ENCODE measurements at places on chromosomes 5 and 9.
A peak's percentile ranks its signal among the peaks of the same experiment; 100 is the strongest.

DNA sequence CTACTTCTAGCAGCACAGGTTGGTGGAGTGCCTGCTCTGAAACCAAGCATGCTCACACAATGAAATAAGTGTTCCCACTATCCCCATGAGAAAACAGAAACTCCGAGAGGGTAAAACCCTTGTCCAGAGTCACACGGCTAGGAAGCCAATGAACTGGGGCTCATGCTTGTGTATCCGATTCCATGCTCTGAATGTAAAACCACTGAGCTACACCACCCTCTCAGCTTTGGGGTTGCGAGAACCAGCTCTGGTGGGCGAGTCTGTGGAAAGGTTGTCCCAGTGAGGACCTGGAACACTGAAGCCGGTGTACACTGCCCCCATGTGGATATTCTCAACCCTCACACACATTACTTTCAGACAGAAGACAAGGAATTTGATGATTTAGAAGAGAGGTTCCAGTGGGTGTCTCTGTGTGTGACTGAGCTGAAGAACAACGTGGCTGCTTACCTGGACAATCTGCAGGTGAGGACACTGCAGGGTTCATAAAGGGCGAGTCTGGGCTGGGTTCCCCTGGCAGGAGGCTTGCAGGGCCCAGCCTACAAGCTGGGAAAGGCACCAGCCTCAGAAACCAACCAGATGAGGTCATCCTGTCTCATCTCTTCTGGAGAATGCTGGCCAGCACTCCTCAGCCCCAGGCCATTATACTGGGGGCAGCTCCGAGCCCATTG is 37.4 kb downstream of the ARHGEF37 start:
- DNase-seq: no peak

GRCh38 chr5:116970318-116970717 is 395.7 kb upstream of the SEMA6A start:
- DNase-seq: no peak

- no peak for DNase-seq
Observed at GRCh38 chr9:20507431-20507830, 114.9 kb downstream of the MLLT3 start.

- no peak for DNase-seq
Observed at GRCh38 chr5:127572930-127573329, 55.5 kb downstream of the PRRC1 start.

GRCh38 chr5:99076723-99077640 is 148.2 kb upstream of the CHD1 start:
- no peak for DNase-seq

DNA sequence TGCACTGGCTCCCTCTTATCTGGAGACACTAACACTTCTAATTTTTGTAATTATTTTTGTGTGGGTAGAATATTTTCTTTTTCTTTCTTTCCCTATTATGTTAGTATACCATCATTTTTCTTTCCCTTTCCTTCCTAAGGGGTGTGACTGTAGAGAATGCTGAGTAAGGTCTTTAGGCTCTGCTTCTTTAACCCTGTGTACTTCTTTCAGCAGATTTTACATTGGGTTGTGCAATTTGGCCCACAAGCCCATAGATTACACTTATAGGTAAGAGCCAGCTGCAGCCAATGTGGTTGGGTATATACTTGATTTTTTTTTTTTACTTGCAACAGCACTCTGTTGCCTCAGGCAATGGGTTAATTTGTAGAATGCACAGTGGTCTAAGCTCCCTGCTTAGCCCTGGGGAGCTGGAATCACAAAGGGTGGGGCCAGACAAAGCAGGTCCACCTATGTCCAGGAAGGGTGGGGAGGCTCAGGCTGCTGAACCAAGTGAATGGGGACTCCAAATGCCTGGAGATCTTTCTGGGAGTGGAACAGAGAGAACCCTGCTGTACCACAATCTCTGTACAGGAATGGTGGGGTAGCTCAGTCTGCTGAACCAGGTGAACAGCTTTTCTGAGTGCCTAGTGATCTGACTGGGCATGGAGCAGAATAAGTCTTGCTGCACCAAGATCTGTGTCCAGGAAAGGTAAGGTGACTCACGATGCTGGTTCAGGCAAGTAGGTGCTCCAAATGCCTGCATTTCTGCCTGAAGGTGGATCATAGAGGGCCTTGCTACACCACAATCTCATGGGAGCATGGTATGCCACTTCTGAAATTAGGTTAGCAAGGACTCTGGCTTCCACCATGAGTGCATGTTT is 64.9 kb downstream of the SLC25A46 start:
- no peak for DNase-seq

DNA sequence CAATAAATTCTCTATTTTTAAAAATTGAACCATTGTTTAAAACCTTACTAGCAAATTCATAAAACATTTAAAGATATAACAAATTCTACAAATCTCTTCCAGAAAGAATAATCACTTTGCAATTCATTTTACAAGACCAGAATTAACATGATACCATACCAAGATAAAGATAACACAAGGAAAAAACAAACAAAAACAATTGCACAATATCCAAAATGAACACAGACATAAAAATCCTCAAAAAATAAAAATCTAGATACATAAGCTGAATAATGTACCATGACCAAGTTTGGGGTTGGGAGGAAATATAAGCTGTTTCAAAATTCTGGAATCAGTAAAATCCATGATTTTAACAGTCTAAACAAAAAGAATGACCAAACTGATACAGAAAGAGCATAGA is 11.1 kb downstream of the CCNG1 start:
- DNase-seq: no peak

DNA sequence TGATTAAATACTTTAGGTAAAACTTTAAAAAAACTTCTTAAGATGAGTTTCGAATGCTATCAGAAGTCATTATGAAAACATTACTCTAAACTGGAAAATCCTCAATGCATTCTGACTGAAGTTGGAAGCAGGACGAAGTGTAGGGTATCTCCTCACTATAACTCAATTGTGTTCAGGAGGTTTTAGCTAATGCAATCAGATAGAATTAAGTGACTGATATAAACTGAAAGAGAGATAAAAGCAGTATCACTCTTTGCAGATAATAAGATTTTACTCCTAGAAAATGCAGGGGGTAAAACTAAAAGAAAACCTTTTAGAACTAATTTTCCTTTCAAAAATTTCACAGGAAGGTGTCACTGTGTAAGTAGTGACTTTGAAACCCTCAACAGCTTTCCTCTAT is 22.1 kb downstream of the TAS2R1 start:
- no peak for DNase-seq

DNA sequence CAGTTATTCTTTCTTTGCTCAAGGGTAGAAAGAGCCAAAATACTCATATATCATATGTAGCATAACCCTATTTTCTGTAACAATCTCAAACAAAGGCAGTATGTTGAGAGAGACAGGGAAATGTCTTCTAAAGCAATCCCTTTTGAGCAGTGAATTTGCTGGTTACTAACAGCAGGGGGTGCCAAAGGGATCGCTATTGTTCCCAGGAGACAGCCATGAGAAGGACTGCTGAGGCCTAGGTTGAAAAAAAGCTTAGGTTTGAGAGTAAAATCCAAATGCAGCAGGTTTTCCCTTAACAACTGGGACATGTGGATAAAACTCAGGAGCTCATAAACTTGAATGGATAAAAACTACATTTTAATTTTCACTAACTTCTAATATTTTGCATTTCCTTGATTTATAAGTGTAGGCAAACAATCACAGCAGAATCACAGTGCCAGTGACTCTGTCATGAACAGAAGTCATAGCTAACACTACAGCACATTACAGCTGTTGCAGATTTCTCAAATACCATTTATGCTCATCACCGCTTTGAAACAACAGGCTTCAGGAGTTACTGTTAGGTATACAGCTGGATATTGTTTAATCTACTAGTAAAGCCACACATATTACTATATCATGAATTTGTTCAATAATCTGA is 148.4 kb downstream of the MAPKAP1 start:
- peak; percentile 64 for DNase-seq

DNA sequence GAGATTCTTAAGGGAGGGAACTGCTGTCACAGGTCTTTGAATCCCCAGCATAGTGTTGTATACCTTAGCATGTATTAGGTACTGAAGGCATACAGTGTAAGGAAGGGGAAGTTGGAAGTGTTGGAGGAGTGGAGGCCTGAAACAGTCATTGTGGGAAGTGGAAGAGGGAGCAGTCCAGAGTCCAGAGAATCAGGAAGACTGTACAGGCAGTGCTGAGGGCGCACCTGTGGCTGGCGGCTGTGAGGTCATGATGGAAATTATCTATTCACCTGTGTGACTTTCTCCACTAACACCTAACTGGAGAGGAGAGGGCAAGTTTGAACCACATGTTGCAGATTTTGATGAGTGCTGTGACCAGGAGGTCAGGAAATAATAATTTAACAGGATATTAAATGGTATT is 119.7 kb upstream of the NIPBL start:
- DNase-seq: no peak

DNA sequence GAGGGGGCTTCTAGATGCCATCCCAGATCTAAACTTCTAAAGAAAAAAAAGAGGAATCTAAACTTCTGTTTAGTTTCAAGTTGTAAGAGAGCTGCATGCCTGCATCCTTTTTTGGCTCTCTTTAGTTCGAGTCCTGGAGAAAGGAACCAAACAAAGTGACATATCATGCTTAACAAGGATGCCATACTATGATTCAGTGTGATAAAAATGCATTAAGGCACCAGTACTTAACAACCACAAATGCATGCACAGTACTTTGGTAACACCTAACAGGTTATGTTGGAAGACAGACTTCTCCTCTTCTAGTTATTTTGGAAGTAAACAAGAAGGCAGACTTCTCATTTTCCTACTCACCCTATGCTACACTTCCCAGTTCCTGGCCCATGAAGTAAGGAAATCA is 27.3 kb downstream of the NME5 start:
- DNase-seq: no peak

DNA sequence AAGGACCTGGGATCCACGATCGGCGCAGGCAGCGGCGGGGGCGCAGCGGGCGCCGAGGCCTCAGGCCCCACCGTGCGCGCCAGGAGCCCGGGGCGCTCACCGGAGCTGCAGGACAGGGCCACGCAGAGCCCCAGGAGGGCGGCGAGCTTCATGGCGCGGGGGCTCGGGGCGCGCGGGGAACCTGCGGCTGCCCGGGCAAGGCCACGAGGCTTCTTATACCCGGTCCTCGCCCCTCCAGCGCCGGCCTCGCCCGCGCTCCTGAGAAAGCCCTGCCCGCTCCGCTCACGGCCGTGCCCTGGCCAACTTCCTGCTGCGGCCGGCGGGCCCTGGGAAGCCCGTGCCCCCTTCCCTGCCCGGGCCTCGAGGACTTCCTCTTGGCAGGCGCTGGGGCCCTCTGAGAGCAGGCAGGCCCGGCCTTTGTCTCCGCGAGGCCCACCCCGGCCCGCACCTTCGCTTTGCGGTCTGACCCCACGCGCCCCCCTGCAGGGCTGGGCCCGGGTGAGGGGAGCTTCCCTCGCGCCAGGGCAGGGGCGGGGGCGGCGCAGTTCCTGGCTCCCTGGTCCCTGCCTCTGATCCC is at the start of gene SCGB3A1:
SCGB3A1 (minus strand) TSS at position 189 of the 577 bp plus-strand sequence; CDS start at position 152, 37 bp downstream.
- no peak for DNase-seq

- DNase-seq: no peak
Observed at GRCh38 chr5:170633235-170634081, 129.6 kb downstream of the KCNIP1 start.

- DNase-seq: no peak
Observed at GRCh38 chr5:29983528-29984155, 1209.8 kb upstream of the CDH6 start.

DNA sequence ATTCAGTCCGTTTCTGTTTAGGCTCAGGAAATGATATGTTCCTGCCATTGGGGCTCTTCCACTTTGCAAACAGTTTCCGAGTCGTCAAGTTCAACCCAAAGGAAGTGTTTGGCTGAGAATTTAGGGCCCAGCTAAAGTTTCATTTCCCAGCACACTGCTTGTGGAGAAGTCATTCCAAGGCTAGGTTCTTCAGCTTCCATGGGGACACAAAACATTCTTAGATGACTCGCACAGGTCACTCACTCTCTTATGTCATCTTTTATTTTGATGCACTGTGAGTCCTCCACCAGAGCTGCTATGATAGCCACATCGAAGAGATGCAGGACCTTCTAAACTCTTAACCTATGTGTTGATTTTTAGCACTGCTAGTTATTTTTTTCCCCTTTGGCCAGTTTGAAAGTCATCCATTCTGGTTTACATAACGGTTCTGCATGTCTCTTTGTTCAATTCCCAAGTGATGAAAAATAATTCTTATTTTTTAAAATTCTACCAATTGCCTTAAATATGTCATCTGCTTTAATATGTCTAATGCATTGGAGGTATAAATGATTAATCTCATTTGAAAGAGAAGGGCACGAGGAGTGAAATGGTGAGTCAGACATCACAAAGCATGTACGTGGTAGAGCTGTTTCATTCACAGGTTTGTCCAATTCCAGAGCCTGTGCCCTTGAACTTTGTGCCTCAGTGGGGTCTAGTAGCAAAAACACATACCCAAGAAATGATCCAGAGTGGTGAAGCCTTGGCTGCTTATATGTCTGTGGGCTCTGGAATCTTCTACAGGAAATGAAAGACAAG is 84.3 kb downstream of the ZNF462 start:
- no peak for DNase-seq

DNA sequence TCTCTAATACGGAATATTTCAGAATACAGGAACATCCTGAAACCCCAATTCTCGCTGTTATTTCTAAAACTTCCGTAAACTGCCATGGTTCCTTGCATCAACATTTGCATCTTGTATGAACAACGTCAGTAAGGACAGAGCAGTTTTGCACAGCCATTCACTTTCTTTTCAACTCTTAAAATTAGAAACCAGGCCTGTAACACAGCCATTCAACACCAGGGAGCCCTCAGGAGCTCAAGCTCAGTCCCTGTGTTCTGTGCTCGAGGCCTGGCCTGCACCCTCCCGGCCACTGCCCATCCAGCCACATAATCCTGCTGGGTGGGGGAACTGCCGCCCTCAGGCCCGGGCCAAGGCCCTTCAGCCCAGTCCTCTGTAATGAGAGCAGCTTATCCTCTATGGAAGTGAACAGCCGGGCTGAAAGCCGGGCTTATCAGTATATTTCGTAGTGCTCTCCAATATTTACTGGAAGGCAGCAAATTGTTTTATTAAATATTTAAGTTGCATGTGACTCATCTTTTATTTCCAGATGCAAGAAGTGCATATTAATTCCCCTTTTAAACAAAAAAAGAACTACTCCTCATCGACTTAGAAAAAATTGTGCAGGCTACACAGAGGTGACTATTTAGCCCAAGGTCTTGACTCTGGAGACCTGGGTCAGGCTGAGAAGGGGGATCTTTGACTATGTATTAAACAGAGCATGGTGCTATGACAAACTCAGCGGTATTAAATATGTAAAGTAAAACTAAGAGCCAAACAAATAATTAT is 33.2 kb upstream of the SLC6A3 start:
- no peak for DNase-seq

- DNase-seq: peak; percentile 45
Observed at GRCh38 chr9:35790385-35791296, 750 bp upstream of the NPR2 start.

- no peak for DNase-seq
Observed at GRCh38 chr5:177339107-177339638, 12.3 kb downstream of the LMAN2 start.

GRCh38 chr5:68680366-68680765 is 413.4 kb upstream of the SLC30A5 start:
- DNase-seq: no peak

Data from stimulated activated CD4-positive, alpha-beta T cell treated with anti-CD3 and anti-CD28 coated beads, Interleukin-2, amount 100 ng/mL, for 24 hours (primary cell).